B cell (primary cell): ENCODE measurements at places on chromosomes 2 and 18. TPM values are rescaled to one million over a fixed set of nuclear protein-coding genes. Genes with fewer than 3 reads are reported as not detected.
A peak's percentile ranks its signal among the peaks of the same experiment; 100 is the strongest.

DNA sequence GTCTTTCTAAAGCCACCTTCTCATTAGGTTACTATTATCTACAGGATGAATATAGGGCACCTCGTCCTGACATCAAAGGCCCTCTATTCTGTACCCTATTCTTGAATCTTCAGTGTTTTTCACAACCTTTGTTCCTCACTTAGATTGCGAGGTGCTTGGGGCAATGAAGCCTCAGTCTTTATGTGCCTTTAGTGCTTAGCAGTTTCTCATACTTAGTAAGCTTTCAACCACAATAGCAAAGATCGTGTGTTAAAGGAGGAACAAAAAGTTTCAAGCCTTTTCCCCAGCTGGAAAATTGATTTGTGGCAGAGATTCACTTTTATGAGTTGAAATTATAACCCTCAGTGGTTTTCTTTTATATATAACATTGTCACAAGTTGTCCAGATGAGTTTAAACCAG is 226.9 kb downstream of the MYO3B start:
- no peak for DNase-seq

GRCh38 chr2:126359494-126359893 is 296.5 kb upstream of the GYPC start:
- no peak for DNase-seq

DNA sequence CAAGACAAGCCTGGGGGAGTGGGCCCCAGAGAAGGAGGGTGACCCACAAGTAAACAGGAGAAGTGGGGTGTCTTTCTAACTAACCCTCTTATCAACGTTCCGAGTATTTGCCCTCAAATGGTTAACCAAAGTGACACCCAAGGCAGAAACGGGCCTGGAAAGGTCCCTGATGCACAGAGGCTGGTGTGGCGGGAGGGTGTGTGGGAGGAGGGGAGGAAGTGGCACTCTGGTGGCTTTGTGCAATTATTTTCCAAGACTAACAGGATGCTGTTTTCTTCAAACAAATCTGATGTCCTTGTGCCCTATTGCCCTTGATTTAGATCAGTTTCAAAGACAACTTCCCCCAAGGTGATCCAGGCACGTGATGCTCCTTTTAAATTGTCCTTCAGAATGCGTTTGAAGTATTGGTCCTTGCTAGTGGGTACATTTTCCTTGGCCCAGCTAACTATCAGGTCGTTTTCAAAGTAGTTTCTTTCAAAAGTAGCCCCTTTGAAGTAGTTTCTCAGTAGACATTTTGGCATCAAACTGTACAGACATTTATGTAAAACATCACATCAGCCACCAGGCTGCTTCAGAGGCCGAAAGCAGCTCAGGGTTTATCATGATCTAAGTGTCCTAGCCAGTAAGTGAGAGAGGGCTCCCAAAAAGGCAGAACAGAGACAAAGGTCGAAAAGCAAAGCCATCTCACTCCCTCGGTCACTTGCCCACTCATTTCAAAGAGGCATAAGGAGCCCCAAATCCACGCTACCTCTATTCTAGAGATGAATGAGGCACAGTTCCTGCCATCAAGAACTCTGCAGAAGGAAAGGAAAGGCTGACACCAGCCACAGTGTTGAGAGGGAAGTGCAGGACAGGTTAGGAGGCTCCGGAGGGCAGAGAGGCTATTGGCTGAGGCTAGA is 371.1 kb upstream of the ID2 start:
- DNase-seq: no peak

DNA sequence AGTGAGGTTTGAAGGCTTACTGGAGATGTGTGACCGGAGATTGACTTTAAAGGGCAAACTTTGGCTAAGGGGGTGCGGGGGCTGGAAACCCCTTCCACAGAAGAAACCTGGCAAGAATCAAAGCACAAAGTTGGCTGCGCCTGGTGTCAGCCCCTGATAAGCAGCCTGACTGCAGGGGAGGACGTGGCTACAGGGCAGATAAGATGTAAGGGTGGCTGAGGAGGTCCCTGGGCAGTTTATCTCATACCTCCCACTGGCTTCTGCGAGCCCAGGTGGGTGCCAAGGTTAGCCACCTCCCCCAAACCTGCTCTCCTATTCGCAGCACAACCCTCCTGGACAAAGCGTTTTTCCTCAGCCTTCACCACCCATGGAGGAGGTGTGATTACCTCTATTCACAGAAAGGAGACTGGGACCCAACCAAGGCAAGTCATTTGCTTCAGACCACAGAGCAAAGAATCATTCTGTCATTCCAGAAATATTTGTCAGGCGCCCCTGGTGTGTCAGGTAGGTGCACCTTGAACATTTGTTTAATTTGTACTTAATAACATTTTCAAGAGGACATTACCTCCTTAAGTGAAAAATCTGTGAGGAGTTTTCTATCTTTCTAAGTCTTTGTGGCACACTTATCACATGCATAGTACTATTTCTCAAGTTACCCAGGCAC is 73.1 kb upstream of the IL1R1 start:
- DNase-seq: no peak

DNA sequence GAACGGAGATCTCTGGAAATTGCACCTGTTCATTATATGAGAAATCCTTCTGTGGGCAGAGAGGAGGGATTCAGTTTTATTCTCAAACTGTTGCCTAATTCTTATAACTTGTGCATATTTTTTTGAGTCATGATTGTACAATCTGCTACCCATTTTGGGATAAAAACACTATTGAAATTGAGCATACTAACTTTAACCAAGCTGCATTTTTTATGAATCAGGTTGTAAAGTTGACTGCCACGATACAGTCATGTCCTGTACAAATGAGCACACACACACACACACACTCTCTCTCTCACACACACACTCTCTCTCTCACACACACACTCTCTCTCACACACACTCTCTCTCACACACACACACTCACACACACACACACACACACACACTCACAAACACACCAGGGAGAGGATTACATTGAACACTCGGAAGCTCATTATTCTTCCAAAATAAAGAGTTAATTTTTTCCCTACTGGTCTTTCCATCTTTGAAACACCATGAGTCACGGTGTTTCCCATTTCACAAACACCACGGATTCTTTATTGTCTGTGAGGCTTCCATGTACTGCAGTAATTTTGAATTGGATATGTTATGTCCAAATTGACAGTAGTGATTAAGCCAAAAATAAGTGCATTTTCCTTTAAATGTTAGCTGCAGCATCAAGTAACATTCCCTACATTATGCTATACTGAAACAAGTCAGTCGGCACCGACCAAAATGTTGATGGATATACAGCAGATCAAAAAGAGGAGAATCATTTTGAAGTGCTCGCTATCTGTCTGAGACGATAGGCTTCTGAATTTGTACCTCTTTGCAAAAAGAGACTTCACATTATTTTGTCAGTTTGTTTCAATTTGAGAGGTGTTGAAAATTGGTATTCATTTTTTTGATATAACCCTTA is 216.9 kb downstream of the ARHGAP15 start:
- no peak for DNase-seq

DNA sequence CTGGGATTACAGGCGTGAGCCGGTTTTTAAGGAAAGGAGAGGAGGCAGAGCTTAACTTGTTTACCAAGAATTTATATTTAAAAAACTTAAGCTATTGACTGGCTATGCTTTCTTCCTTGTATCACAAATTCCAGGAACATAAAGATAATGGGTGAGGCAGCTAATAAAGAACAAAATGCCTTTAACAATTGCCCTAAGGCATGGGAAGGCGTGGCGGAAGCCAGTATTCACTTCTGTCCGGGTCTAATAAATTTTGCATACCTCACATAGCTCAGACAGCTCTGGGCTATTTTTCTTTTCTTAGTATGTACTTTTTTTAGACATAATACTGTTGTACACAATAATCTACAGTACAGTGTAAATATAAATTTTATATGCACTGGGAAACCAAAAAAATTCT is 1.0 kb upstream of the LDAH start:
- no peak for DNase-seq

DNA sequence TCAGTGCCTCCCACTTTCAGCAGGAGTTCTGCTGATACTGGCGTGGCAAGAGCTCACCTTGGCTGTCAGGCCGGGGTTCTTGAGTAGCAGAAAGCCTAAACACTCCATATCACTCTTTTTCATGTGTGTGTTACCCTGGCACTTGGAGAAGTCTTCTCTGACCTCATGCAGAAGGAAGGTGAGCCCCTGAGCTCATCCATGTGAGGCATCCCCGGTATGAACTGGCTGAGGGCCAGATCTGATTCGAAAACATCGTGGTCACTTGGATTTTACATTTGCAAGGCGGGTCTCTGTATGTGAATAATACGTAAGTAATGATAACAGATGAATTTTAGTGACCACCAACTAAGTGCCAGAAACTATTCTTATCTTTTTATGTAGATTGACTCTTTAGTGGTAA is 93.6 kb downstream of the RAPGEF4 start:
- no peak for DNase-seq

GRCh38 chr2:196239622-196240587 is 68.5 kb upstream of the STK17B start:
- peak; percentile 90 for DNase-seq

DNA sequence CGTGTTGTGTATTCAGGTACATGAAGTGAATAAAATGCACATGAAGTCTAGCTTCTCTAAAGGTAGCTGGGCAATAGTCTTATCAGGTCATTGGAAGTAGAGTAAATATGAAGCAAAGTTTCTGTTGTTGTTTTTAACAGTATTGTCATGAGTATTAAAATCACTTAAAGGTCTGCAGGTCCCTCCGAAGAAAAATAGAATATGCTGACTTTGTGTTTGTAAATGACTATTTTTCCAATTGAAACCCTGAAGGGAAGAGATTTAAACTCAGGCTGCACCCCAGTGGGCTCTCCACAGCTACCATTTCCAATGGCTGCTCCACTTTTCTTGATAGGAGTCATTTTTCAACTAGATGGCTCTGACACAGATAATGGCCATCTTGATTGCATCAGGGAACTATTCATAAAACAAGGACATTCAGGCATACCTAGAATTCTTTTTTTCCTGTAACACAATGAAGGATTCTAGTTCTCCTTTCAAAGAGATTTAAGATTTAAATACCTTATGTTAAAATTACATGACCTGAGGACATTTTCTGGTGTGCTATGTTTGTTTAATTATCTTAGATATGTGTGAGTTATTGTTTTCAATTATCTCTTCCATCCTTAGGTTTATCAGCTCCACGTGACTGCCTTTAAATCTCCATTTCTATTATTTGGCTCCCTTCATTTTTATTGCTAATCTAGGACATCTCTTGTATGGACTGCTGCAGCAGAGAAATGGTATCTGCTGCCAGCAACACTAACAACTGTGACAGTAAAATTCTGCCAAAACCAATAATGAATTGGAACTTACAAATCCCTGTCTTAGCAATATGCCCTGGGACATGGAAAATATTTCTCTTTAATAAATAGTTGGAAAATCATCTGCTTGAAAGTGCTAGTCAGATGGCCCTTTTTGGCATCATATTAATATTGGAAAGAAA is 149.2 kb upstream of the NOSTRIN start:
- DNase-seq: no peak

- DNase-seq: no peak
Observed at GRCh38 chr2:168344706-168345105, 97.3 kb upstream of the STK39 start.

DNA sequence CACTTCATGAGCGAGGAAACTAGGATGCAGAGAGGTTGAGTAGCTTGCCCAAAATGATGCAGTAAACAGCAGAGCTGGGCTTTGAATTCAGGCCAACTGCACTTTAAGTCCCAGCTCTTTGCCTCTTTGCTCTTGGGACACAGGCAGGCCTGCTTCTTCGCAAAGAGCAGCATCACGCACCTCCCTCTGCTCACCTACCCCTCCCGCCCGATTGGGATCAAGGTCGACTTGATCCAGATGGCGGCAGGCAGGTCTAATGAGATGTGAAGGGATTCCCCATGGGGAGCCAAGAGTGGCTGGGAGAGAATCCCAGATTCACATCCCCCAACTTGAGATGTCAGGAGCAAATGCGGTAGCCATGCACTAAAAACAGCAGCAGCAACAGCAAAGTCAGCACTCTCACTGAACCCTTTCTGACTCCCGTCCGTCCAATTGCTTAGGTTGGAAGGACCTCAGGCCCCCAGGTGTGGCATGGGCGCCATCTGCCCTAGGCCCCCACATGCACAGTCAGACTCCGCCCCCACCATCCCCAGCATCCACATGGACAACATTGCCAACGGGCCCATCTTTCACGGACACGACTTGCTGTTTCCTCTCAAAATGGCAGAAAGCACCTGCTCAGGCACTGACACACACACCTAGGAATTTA is 84.3 kb upstream of the MAP4K4 start:
- DNase-seq: no peak

DNA sequence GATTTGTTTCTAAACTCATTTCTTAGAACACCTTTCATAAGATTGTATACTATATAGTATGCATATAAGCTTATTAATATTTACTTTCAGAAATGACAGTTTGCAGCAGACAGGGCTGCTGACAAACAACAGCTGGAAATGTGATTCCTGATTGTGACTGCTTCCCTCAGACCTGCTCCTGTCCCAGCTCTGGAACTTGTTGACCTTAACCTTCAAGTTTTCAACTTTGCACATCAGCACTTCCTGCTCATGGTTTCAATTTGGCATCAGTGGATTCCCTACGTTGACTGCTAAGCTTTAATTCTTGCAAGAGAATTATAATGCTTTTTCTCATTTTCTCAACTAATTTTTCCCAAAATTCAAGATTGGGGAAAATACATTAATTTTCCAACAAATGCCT is 459.2 kb upstream of the ACVR2A start:
- DNase-seq: no peak

- no peak for DNase-seq
Observed at GRCh38 chr18:80166725-80167124, 57.7 kb downstream of the ADNP2 start.

- DNase-seq: no peak
Observed at GRCh38 chr2:166516712-166517303, 22.8 kb upstream of the SCN7A start.

- no peak for DNase-seq
Observed at GRCh38 chr18:79480171-79481045, 84.7 kb downstream of the NFATC1 start.

GRCh38 chr2:65525616-65526231 is 93.3 kb upstream of the SPRED2 start:
- DNase-seq: no peak

SLC14A1 gene
- 5.8 and 6.1 TPM in 2 replicates for total RNA-seq

LHCGR gene
- not detected in 2 replicates for total RNA-seq

RAMP1 gene
- 12.4 and 15.7 TPM in 2 replicates for total RNA-seq

IHH gene
- total RNA-seq: 0.22 TPM in 1 of 2 replicates, not detected in the other

ARPC2 gene
- 343 and 352 TPM in 2 replicates for total RNA-seq

TMEM178A gene
- 0.99 and 1.3 TPM in 2 replicates for total RNA-seq

TNFAIP6 gene
- not detected in 2 replicates for total RNA-seq

SLC4A5 gene
- 9.7 and 12.3 TPM in 2 replicates for total RNA-seq

GLI2 gene
- total RNA-seq: not detected in 2 replicates

SOS1 gene
- 58.1 and 79.0 TPM in 2 replicates for total RNA-seq

MPHOSPH10 gene
- 45.8 and 51.8 TPM in 2 replicates for total RNA-seq

MALL gene
- not detected in 2 replicates for total RNA-seq

MGAT4A gene
- total RNA-seq: 28.9 and 32.7 TPM in 2 replicates

AKAIN1 gene
- total RNA-seq: not detected in 2 replicates

ACKR3 gene
- 5.9 and 7.1 TPM in 2 replicates for total RNA-seq
